ENCODE measurements at places on chromosomes 2 and 18.
A peak's percentile ranks its signal among the peaks of the same experiment; 100 is the strongest.

DNA sequence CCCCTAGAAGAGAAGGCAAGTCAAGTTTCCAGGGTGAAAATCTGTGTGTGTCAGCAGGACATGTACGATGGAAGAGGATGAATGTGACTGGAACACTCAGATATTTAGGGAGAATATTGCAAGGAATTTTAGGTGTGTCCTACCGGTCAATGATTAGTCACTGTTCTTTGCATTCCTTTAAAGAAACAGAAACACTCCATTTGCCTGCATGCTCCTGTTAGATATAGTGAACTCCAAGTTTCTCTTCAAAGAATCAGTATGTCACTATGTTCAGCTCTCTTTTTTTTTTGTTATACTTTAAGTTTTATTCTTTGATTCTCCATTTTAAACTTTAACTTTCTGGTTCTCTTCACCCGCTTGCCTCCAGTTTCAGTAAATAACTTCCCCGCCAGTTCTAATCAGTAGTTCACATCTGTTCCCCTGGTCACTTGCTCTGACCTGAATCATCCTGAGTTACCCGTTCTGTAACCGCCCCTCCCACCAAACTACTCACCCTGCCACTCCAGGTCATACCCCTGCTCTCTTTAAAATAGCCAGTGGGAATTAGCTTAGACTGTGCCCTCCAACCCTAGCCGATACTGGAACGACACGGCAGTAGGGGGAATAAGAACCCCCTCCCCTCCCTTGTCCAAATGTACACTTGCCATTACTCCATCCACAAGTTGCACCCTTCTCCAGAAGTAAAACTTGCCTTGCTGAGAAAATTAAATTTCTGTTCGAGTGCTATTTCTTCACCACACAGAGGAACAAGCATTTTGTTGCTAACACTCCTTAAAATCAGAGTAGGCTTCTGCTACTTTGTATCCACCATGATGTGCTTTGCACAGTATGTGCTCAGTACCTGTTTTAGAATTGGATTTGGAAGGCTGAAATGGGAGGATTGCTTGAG lies 268.4 kb downstream of the METTL4 start:
- DNase-seq, result no peak

GRCh38 chr2:20562540-20563225 lies 88.2 kb downstream of the HS1BP3 start:
- DNase-seq, result no peak

DNA sequence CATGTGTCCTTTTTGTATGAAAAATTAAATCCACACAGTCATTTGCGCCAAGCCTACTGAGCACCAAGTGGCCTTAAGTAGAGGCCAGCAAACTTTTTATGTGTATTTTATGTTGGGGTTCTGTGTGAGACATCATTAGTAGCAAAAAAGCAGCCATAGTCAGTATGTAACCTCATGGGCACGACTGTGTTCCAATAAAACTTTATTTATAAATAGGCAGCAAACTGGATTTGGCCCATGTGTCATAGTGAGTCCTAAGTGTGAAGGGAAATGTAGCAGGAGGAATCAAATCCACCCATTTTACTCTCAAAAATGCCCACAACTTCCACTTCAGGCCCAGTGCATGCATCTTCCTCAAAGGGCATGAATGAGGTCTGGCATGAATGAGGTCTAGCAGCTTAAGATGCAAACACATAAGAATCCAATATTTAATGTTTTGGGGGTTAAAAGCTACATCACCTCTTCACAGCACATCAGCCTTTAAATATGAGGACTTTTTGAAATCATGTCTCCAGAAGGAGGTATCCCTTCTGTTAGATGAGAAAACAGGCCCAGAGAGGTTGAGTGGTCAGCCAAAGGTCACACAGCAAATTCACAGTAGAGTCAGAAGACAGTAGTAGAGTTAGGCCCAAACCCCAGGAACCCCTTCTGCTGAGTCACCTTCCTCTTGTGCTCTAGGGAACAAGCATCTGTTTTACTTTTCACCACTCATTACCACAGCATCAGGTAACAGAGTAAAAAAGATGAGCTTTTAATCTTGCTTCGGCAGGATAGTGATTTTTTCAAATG lies 45.6 kb downstream of the MREG start:
- DNase-seq, result no peak

DNA sequence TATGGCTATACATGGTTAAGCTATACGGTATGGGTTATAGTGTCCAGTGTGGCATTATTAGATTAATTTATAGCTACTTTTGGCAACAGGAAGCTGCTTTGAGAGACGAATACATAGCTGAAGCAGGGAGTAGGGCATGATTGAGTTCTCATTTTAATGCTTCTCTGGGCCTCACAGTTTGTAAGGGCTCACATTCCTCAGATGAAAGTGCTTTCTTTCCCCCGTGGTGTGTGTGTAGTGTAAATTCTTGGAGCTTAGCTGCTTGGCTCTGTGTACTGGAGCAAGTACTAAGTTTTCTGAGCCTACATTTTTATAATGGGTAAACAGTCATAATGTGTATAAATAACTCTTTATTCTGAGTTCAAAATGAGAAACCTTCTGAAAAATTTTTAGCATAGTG lies 173.7 kb downstream of the PTPRM start:
- DNase-seq, result no peak

DNA sequence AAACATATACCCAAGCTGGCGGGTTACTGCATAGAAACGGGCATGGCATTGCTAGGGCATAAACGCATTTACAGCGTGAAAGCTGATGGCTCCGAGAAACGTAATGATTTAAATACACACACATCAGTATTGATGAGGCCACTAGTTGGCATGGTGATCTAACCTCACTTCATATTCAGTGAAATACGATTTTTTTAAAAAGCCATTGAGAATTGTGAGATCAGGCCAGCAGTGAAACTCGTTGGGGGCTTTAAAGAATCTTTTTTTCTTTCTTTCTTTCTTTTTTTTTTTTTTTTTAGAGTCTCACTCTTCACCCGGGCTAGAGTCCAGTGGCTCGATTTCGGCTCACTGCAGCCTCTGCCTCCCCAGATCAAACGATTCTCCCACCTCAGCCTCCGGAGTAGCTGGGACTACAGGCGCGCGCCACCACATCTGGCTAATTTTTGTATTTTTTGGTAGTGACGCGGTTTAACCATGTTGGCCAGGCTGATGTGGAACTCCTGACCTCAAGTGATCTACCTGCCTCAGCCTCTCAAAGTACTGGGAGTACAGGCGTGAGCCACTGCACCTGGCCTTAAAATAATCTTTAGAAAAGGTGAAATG lies 2.4 kb upstream of the SMAD7 start:
- no peak for DNase-seq

DNA sequence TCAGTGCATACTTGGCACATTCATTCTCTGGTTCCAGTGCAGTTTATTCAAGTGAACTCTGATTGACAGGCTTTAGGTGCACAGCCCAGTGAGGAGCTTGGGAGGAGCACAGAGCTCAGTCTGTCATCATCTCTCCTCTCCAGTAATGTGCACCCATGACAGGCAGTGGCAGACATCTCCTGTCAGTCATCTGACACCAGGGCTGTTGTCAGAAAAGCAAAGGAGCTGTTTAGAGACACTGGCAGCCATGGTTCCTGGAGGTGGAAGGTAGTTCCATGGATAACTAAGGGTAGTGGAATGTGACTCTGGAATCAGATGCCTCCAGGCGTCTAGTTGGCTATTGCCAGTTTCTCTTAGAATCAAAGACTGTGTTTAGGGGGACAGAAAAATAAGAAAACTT lies 308.8 kb downstream of the DCDC2C start:
- DNase-seq, result no peak

DNA sequence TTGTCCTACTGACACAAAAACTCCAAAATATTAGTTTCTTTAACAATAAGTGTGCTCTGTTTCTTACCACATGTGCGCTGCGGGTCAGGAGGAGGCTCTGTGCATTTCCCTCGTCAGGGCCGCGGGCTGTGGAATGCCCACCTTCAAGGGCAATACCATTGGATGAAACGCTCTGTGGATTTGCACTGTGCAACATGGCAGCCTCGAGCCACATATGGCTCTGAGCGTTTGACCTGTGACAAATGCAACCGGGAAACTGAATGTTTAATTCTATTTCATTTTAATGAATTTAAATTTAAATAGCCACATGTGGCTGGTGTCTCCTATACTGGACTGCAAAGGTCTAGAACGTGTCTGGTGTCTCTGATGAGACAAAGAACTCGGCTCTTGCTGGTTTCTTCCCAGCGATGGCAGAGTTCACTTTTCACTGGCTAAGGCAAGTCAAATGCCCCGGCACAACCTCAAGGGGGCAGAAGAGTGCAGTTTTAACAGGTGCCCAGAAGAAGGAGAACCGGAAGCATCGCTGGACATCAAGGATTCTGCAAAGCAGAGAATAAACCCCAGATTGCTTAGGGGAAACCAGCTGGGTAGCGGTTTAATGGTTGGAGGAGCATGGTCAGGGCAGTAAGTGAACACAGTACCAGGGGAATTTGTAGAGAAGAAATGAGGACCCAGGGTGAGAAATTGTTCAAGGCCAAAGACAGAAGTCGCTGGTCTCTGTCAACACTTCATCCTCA lies 37.0 kb upstream of the TMEM18 start:
- DNase-seq, result peak; percentile 34

GRCh38 chr18:12408247-12408869 lies 629 bp downstream of the PRELID3A start:
- DNase-seq, result no peak

DNA sequence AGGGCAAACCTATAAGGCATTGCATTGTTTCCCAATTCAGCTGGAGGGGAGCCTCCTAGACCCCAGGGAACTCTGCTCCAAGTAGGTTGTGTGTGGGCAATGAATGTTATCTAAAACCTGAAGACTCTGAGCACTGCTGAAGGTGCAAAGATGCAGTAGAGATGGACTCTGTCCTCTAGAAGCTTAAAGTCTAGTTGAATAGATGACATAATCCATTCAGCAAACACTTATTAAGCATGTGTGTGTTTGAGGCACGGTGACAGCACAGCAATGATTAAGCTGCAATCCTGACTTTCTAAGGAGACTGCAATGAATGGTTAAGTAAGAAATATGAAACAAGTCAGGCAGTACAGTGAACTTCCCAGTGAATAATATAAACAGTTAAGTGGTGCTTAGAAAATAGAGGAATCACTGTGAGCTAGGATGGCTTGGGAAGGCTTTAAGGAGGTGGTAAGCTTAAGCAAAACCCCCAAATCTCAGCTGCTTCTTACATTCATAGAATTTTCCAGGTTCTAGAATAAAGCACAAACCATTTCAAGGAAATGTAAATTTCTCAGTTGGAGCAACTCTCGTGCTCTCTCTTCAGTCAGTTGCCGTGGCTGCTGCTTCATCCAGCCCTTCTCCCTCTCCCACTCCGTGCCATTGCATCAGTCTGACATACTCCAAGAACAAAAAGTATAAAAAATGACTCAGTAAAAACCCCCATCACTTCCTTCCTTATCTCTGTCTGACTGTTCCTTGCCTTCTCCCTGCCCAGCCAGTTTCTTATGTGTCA lies 19.1 kb downstream of the MXD1 start:
- DNase-seq, result no peak

DNA sequence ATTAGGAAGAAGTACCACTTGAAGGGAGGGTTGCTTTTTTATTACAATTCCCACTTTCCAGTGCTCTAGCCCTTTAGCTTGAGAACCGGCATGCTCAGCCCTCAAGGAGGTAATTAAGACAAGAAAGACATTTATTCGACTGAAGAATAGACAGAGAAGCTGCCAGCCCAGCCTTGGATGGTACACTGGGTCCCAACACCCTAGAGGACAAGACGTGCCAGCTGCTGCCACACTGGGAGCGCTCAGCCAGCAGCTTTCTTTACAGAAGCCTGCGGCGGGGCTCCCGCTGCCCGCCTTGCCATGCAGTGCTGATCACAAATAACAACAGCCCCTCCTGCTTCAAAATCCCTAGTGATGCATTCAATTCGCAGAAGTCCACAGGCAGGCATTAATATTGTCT lies 746.3 kb upstream of the RAB6C start:
- no peak for DNase-seq

GRCh38 chr2:144426355-144426754 lies 93.6 kb downstream of the ZEB2 start:
- no peak for DNase-seq

- DNase-seq, result no peak
Measured at GRCh38 chr2:227179988-227180685, 15.7 kb downstream of the COL4A3 start.

- no peak for DNase-seq
Measured at GRCh38 chr2:80365762-80366161, 61.2 kb upstream of the LRRTM1 start.

GRCh38 chr2:21332993-21333625 lies 209.3 kb downstream of the TDRD15 start:
- no peak for DNase-seq

GRCh38 chr2:238438856-238439849 lies 12.4 kb downstream of the ASB1 start:
- DNase-seq, result no peak

- DNase-seq, result no peak
Measured at GRCh38 chr2:84874381-84875212, 6.3 kb downstream of the TRABD2A start.

Data from NCI-H2029 treated with DMSO at 0.1 percent for 48 hours (cell line).